ENCODE measurements at places on chromosomes 1 and 21.

DNA sequence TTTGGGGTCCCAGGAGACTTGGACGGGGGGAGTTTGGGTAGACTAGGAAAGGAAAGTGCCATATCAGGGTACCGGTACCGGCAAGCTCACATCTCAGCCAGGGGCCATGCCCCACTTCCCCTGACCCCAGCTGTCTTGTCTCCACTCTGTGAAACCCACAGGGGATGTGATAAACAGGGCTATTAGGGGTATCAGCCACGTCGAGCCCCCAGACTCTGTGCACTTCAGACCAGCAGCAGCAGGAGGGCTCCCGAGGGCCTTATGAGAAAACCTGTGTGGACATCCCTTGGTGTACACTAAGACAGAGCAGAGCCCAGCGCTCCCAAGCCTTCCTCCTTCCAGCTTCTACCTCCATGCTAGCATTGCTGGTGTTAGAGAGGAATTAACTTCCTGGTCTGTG lies 46.3 kb downstream of the TNNT2 start:
- no peak for DNase-seq

DNA sequence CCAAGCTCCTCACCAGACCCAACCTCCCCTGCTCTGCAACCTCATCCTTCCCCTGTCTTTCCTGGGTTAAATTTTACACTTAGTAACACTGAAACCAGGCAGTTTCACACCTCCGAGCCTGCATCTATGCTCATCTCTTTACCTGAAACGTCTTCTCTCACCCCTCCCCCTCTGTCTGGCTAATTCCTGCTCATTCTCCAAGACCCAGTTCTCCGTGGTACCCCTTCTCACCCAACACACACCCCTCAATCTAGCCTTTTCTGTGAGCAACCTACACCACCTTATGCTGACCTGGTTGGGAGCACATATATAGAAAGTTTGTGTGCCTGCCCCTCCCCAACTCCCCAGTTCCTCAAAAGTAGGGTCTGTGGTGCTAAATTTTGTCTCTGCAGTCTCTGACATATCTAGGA lies 3.7 kb upstream of the KIAA1614 start:
- DNase-seq, result no peak

DNA sequence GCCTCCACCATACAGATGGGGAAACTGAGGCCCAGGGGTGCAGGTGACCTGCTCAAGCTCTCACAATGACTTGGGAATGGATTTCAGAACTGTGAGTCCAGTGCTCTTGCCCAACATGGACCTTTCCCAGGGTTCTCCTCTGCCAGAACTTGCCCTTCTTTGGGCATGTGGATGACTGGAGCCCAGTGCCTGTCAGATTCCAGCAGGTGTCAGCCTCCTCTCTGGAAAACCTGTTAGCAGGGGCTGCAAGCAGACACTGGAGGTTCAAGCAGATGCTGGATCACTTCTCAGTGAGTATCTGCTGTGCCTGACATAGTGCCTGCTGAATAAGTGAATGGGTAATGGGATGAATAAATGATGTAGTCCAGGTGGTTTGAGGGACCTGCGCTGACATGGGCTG lies 314.2 kb upstream of the POU3F1 start:
- no peak for DNase-seq

GRCh38 chr1:201463071-201463552 lies 5.9 kb downstream of the PHLDA3 start:
- no peak for DNase-seq

- DNase-seq, result no peak
Observed at GRCh38 chr21:40381111-40381510, 465.8 kb downstream of the DSCAM start.

DNA sequence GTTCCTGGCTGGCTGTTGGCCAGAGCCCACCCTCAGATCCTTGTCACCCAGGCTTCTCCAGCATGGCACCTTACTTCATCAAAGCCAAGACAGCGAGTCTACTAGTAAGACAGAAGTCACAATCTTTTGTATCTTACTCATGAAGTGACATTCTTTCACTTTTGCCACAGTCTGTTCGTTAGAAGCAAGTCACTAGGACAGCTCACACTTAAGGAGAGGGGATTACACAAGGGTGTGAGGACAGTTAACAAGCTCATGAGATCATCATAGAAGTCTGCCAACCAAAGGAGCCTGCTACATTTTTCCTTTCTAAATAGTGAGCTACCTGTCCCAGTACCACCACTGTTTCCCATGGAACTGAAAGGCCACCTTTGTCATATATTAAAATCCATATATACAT lies 61.5 kb downstream of the PACC1 start:
- no peak for DNase-seq

GRCh38 chr1:233664804-233665574 lies 51.1 kb downstream of the KCNK1 start:
- DNase-seq, result no peak

DNA sequence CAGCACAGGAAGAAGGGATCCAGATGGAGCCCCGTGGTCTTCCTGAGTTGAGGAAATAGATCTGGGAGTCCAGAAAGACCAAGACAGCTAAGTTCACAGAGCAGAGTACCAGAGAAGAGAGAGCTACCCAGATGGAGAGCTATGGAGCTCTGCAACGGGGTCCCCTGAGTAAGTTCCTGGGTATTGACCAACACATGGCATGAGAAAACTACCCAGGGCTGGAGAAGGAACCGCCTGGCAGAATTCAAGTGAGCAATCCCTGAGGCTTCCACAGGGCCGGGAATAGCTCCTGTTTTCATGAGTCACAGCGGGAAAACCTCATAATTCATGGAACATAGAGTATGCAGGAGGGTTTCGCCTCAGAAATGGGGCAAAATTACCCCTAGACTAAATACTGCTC lies 19.7 kb downstream of the STPG1 start:
- no peak for DNase-seq

DNA sequence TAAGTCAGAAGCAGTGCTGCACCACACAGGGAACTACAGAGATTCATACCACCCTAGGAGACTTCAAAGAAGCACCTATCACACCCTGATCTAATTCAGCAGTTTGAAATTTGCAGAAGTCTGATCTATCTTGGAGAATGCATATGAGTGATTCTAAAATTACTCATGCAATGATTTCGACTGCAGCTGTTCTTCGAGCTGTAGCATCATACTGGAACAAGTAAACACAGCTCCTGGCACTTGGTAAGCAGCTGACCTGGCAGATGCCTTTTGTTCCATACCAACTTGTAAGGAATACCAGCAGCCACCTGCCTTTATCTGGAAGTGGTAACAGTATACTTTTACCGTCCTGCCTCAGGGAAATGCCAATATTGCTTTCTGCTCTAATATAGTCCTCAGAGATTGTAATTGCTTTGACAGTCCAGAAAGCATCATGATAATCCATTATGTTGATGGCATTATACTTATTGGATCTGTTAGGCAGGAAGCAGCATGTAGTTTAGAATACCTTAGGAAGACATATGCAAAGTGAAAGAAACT lies 25.7 kb downstream of the AADACL4 start:
- no peak for DNase-seq

- DNase-seq, result no peak
Observed at GRCh38 chr1:156912310-156912709, 8.1 kb upstream of the LRRC71 start.

- no peak for DNase-seq
Observed at GRCh38 chr1:240765732-240766363, 153.9 kb upstream of the GREM2 start.

DNA sequence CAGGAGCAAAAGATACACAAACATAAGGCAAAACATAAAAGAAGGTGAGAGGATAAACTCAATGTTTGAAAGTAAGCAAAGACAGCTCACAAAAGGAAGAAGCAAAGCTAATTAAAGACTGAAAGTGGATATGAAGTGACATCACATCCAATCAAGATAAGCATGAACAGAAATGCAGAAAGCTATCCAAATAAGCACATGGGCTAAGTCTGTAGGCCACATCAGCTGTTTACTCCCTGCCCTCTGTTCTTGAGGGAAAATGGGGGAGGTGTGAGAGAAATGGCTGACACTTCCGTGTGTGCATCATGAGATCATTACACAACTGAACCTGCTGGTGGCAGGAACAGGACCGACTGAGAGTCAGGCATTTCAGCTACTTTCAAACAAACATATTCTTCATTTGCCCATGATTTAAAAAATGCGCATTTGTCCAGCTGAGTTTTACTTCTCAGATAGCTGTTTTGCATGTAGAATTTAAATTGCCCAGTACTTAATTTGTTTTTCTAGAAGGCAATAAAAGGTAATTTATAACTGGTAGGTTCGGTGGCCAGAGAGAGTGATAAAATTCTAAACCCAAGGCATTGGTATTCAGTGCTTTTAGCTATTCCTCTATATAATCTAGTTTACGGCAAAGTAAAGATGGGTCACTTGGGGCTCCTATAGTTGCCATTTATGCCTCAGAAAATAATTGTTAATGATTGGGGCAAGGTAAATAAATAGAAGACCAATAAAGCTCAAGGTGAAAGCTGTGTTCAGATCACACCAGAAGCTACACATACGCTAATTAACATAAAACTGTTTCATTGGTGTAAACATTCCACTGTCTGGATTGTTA lies 27.2 kb upstream of the MAN1A2 start:
- DNase-seq, result no peak

- no peak for DNase-seq
Observed at GRCh38 chr1:209825591-209826434, 2.0 kb upstream of the UTP25 start.

DNA sequence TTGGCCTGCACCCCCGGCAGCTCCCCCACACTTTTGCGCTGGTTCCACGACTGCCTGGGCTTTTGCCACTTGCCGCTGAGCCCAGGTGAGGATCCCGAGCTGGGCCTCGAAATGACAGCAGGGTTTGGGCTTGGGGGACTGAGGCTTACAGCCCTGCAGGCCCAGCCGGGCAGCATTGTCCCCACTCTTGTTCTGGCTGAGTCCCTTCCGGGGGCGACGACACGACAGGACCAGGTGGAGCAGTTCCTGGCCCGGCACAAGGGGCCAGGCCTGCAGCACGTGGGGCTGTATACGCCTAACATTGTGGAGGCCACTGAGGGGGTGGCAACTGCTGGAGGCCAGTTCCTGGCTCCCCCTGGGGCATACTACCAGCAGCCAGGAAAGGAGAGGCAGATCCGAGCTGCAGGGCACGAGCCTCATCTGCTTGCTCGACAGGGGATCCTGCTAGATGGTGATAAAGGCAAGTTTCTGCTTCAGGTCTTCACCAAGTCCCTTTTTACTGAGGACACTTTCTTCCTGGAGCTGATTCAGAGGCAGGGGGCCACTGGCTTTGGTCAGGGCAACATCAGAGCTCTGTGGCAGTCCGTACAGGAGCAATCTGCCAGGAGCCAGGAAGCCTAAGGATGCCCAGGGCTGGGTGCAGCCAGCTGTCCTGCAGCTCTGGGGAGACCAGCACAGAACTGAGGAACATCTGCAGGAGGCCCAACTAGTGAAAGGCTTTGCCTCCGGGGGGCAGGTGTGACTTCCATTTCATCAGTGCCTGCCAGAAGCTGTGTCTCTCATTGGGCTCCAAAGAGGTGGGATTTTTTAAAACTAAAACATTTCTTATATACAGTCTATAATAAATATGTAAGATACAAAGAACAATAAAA lies 1.2 kb downstream of the HPDL start:
- DNase-seq, result no peak

DNA sequence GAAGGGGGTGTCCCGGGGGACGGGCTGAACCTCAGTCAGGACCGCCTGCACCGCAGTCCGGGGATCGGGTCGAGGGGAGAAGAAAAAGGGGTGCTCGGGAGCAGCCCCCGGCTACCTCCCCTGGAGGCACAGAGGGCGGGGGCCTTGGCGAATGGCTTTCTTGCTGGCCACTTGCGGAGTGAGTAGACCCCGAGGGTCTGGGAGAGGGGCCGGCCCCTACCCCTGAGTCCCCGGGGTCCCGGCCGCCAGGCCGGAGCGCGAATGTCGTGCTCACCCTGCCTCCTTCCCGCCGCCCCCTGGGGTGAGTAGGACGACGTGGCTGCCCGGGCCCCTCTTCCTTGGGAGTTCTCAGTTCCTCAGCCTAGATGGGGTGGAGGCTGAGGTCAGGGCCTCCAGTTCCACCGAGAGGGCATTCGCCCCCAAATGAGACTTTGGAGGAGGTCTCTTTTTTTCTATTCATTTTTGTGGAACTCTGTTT lies 113.0 kb downstream of the OSBPL9 start:
- no peak for DNase-seq

DNA sequence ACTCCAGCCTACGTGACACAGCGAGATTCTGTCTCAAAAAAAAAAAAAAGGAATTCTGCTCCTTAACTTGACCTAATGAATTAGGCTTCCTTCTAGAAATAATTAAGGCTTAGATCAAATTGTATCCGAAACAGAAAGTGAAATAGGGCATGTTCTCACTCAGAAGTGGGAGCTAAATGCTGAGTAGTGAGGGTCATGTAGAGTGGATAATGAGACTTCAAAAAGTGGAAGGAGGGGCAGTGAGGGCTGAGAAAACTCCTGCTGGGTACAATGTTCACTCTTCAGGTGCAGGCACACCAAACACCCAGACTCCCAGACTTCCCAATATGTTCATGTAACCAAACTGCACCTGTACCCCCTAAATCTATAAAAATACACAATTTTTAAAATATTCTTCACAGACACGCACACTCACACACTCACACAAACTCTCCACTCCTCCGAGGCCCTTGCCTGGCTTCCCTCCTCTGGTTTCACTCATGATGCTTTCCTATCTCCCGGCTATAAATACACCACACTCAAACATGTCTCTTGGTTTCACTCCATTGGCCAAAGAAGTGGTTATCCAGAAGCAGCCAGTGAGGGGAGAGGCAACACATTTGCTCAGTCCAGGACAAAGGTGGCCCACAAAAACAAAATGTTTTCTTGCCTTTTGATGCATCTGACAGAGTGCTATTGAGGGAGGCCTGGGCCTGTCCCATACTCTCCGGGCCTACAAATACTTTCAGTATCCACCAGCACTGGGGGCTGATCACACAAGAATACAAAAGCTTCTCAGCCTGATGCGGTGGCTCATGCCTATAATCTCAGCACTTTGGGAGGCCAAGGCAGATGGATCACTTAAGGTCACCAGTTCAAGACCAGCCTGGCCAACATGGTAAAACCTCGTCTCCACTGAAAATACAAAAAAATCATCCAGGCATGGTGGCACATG lies 249.2 kb downstream of the TOMM20 start:
- DNase-seq, result no peak

DNA sequence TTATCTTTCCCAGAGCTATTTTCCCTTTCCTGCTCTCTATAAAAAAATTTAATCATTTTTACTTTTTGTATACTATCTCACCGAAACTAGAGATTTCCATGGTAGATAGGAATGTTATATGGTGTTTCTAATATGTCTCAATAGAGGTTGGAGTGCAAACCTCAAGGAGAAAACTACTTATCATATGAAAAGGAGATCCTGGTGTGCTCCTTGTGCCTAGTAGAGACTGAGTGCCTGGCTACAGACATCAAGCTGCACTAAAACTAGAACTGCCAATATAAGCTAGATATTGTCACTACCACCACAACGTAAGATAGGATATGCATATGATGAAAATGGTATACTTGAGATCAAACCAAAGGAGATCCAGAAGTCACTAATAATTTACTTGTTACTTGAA lies 67.0 kb downstream of the RGS18 start:
- DNase-seq, result no peak

- peak; percentile 93 for DNase-seq
Observed at GRCh38 chr1:204327359-204327758, 32.4 kb downstream of the PLEKHA6 start.

GRCh38 chr21:29130270-29130969 lies at the start of gene MAP3K7CL:
TSS of gene MAP3K7CL (plus strand) at chr21:29130644. CDS start at chr21:29133345, 2,701 bp downstream.
- no peak for DNase-seq

Data from NCI-H524 treated with DMSO at 0.1 percent for 48 hours (cell line).